T follicular helper cell (primary cell): ENCODE measurements at places on chromosomes 16 and 17.
A peak's percentile ranks its signal among the peaks of the same experiment; 100 is the strongest.

GRCh38 chr17:62715882-62716390 lies 88.5 kb downstream of the MRC2 start:
- DNase-seq: no peak

DNA sequence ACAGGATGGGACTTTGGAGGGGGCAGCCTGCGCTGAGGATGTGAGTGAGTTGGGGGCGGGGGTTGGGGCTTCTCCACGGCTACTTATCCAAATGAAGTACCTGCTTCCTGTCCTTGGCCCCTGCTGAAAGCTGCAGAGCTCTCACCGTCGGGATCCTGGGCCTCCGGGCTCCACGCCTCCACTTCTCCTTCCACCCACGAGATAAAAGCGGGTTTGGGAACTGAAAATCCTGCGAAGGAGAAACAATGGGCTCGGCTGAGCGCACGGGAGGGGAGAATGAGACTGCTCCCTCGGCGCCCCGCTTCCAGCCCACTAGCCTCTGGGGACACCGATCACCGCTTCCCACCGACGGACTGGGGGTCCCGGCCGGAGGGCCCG lies 486 bp downstream of the ZNF785 start:
- no peak for DNase-seq

DNA sequence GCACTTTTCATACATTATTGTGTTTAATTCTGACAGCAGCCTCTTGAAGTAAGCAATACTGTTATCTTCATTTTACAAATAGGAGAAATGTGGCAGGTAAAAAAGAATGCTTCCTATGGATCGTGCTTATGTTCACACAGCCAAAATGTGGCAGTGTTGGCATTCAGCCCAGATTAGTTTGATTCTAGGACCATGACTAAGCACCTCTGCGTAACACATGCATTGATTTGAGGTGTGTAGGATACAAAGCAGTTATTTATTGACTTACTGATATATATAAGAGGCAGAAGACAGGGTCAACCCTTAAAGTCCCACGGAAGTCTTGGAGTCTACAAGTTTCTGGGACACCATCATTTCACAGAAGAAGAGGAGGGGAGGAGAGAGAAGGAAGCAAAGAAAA lies 1144.4 kb upstream of the GOT2 start:
- DNase-seq: no peak

GRCh38 chr17:17139972-17140589 lies 66.1 kb downstream of the PLD6 start:
- no peak for DNase-seq

GRCh38 chr17:51540151-51540550 lies 279.8 kb downstream of the UTP18 start:
- no peak for DNase-seq

GRCh38 chr17:72575542-72576233 lies 454.9 kb downstream of the SOX9 start:
- no peak for DNase-seq

DNA sequence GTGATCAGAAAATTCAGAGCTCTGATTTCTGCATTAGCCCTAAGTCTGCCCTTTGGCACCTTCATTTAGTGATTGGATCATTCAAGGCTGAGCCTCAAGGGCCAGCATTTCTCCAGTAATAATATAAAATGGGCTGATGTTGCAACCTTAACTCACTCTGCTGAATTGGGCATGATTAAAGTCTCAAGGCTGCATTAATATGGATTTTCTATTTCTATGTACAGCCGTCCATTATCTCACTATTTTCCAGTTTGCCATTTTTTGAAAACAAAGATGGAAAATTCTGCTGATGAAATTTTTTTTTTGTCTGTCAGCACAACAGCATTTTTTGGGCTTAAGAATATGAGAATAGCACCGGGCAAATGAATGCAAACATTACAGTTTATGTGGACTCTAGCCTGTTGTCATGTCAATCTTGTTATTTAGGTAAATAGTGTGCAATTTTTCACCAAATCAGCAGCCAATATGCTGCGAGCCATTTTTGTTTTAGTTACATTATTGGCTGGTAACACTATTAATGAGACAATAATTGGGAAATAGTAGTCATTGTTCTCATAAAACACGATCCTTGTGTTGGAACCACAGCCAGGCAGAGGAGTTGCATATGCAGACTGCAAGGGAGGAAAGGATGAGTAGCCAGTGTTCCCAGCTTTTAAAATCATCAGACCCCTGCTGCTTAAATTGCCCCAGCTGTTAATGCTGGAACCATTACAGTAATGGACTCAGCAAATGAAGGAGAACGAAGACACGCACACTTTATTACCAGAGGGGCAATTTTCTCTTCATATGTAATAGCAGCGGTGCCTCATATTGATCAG lies 10.5 kb downstream of the FTO start:
- no peak for DNase-seq

- DNase-seq: peak; percentile 70
These were observed 4.2 kb downstream of the NR1D1 start for GRCh38 chr17:40095944-40096791.
